ENCODE measurements at places on chromosomes 3 and 15. TPM values are rescaled to one million over a fixed set of nuclear protein-coding genes. Genes with fewer than 3 reads are reported as not detected.

DNA sequence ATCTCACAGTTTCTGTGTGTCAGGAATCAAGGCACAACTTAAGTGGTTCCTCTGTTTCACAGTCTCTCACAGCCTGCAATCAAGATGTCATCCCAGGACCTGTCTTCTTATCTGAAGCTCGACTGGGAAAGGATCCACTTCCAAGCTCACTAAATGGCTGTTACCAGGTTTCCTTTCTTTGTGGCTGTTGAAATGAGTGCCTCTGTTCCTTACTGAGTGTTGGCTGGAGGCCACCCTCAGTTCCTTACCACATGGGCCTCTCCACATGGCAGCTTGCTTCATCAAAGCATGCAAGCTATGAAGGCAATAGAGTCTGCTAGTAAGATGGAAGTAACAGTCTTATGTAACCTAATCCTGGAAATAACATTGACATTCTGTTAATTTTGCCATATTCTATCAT lies 174.0 kb downstream of the ERC2 start:
- DNase-seq = no peak

DNA sequence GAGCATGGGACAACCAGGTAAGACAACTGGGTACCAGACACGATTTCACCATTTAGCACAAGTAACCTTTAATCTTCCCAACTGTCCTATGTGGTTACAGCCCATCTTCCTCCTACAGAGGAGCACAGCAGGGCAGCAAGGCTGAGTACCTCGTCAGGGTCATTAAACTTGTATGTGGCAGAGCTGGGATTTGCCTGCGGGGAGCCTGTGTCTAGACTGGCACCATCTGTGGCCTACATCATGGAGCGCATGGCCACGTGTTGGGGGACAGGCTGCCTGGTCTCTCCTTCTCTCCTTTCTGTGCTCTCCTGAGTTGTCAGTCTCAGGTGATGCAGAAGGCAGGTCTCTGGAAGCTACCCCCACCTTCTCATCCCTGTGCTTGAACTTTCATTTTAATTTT lies 32.2 kb downstream of the GOLGA6A start:
- DNase-seq = no peak

DNA sequence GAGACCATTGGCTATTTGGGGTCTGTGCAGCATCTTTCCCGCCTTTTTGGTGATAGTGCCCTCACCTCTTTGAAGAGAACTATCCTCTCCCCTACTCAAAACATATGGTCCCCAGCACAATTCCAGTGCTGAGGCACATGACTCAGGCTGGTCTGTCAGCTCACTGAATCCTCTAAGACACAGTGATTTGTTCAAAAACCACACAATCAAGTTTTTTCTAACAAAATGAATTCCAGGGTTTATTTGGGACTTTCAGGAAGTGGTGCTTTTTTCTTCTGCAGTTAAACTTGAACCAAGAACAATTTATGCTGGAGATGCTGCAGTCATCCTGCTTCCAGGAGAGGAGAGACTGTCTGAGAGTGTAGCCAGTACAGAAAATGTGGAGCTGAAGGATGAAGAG lies 142.5 kb upstream of the LMCD1 start:
- no peak for DNase-seq

The CCR9 gene
- total RNA-seq = 7.4 TPM

- no peak for DNase-seq
Observed at GRCh38 chr3:159938714-159939113, 49.9 kb upstream of the IL12A start.

The GJD2 gene
- total RNA-seq = not detected

The SUSD5 gene
- total RNA-seq = not detected

The GOLGA8Q gene
- total RNA-seq = not detected

DNA sequence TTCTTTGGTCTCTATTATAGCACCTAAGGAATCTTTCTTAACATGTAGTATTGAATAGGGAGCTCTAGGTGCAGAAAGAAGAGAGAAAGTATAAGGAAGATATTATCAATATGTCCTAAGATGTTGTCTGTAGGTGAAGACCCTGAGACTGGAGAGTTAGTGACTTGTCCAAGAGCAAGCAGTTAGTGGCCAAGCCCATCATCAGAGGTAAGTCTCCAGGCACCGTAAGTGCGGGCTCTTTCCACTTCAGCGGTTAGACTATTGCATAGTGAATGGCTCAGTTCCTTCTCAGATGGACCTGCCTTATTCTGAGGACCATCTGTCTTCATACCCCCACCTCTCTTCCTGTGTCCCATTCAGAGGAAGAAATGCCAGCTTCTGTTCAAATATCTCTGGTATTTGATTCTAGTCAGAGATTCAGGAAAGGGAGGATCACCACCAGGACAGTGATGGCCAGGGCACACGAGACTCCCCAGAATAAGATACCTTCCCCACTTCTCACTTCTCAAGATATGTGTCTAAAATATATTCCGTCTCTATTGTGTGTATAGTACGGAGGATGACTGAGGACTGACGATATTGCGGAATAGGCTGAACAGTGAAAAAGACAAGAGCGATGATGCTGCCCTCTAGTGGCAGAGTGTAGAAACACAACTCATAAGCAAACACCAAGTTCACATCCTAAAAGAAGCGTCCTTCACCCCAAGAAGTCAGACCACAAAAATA lies 19.1 kb upstream of the ADGRG7 start:
- peak; percentile 50 for DNase-seq

GRCh38 chr15:64892847-64893403 lies 18.8 kb upstream of the ANKDD1A start:
- no peak for DNase-seq

The TXNRD3 gene
- 1.0 TPM for total RNA-seq

GRCh38 chr3:74443102-74443501 lies 171.4 kb downstream of the CNTN3 start:
- DNase-seq = no peak

DNA sequence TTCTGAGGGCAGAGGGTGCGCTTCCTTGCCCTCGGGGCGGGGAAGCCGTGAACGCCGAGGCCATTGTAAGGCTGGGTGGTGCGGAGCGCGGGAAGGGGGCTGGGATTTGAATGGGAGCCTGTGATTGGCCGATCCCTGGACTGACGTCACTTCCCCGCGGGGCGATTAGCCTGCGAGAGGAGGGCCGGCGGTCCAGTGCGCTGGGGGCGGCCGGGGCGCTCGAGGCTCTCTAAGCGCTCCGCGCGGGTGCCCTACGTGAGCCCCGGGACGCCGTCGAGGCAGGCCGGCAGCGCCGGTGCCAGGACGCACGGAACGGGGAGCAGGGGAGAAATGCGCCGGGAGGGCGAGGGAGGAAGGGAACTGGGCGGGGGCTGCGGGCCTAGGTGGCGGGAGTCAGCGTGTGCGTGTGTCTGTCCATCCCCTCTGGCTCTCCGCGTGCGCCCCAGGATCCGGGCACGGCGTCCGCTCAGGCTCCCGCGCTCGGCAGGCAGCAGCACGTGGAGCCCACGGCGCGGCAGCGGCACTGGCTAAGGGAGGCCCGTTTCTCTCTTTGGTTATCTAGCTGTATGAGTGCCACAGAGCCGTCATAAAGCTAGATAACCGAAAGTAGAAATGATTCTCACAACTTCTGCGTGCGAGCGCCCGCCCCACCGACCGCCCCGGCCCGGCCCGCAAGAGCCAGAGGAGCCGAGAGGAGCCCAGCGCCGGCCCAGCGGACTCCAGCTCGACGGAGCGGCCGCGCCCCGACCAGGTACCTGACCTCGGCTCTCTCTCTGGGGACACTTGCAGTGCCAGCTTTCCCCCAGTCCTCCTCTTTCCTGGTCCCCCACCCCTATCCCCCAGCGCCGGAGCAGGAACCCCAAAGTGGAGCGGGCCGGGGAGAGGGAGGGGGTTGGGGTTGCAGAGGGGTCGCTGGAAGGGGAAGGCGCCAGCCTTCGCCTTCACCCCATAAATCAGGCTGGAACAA lies 33.1 kb upstream of the POLG start:
- DNase-seq = no peak

The SEMA7A gene
- 2.3 TPM for total RNA-seq

GRCh38 chr3:170007031-170007663 lies 30.6 kb upstream of the GPR160 start:
- DNase-seq = no peak

DNA sequence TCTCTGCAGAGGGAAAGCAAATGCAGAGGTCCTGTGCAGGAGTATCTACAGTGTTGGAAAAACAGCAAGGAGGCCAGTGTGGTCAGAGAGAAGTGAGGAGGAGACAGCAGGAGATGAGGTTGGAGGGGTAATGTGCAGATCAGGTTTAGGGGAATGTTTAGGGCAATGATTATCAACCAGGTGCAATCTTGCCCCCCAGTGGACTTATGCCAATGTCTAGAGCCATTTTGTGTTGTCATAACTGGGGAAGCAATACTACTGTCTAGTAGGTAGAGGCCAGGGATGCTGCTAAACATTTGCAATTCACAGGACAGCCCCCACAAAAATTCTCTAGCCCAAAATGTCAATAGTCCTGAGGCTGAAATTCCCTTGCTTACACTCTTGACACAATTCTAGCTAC lies 13.1 kb downstream of the CCDC191 start:
- DNase-seq = no peak

DNA sequence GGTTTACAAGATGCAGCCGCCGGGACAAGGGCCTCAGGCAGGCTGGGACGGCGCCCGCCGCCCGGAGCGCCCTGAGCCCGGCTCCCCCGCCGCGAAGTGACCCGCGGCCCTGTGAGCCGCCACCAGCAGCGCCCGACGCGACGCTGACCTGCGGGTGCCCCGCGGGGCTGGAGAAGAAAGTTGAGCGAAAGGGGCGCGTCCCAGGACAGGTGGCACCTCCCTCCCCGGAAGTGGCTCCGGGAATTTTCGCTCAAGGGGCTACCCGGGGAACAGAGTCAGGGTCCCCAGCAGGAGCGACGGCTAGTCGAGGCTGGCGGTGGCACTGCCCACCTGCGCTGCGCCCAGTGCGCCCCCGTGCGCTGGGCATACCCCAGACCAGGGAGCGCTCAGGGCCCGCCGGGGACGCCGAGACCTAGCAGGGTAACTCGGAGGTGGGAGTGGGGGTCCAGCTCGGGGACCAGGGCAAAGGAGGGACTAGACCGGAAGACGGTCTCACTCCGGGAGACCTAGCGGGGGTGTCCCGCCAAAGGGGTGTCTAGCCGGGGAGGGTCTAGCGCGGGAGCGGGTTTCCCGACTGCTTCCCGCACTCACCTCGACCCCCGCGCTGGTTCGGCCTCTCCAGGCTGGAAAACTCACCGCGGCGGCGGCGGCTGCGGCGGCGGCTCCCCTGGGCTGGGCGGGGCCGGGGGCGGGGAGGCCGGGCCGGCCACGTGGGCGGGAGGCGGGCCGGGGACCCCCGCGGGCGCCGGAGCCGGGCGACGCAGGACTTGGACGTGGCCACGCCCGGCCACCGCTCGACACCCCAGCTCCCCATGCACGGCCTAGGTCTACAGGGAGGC lies 18.4 kb downstream of the SPATA12 start:
- peak; percentile 7 for DNase-seq

GRCh38 chr15:47718497-47719437 lies 1.5 kb downstream of the SEMA6D start:
- DNase-seq = no peak

DNA sequence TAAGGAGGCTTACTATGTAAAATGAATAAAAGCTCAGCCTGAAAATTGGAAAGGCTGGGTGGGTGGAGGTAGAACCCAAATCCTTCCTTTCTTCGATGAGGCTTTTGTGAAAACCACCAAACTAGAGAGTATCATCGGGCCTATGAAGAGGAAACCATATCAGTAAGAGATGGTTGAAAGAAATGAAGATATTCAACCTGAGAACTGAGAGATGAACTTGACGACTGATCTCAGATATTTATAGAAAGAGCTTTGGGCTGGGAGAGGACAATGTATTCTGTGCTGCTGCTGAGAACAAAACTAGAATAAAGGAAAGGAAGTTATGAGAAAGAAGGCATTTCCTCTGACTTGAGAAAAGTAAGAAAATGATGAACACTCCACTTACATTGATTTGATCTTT lies 236.6 kb downstream of the KCNH8 start:
- DNase-seq = no peak

DNA sequence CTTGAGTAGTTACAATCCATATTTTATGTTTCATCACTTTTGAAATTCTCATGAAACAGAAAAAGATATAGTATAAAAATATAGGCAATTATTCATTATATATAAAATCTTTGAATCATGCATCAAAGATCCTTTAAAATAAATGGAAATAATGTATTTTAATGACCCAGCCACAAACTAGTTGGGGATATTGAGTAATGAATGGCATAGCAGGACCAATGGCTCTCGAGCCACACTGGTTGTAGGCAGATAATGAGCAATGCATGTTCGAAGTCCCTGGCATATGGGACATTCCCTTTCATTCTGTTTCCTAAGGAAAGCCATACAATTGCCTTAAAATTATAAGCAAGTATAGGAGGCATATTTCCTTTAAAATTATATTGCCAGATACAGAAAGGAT lies 107.4 kb upstream of the IL12A start:
- no peak for DNase-seq

DNA sequence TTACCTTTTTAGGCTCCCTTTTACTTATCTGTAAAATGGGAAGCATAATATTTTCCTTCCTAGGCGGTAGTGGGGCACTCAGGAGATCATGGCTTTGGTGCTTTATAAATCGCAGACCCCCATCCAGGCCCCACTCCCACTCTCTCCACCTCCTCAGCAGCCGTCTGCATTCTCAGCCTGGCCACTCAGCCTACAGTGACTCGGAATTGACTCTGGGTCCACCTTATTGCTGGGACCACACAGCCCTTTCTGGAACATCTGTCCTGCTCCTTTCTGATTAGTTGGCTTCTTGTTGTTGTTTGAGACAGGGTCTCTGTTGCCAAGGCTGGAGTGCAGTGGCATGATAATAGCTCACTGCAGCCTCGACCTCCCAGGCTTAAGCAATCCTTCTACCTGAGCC lies 76.5 kb downstream of the RPLP1 start:
- DNase-seq = no peak

DNA sequence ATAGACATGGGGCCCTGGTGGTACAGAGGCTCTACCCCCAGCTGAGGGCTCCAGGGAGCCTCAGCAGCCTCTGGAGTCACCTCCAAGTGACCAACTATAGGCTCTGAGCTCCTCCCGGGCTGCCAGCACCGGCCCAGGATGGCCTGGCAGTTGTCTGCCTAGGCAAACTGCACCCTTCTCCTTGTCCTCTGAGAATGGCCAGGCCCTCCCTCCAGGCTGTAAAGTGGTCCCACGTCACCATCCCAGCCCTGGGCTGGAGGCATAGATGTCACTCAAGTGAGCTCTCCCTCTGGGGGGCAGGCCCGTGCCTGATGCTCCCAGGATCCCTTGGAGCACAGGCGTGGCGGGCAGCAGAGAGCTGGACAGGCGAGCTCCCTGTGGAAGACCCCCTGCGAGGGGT lies 120.1 kb downstream of the SEC22A start:
- no peak for DNase-seq

- no peak for DNase-seq
Observed at GRCh38 chr3:170321321-170322034, 36.0 kb upstream of the SKIL start.

- no peak for DNase-seq
Observed at GRCh38 chr3:123769356-123769743, 114.8 kb downstream of the MYLK start.

The PLSCR2 gene
- total RNA-seq = not detected

DNA sequence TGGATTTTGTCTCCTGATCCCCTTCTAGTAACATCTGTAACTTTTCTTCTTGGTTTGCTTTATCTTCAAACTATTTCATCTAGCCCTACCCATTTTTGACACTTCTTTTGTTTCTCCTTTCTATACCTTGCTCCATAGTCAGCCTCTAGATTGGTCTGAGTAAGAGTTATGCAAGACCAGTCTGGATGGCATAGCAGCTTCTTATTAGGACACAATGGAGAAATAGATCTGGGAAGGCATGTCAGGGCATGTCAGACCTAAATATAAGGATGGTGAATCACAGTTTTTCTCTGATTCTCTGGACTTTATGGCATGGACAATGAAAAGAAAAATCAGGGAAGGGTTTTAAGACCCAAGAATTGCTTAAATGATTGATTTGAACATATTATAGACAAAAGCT lies 452.5 kb downstream of the RAP2B start:
- no peak for DNase-seq

The GPR27 gene
- total RNA-seq = 0.84 TPM

GRCh38 chr3:129601713-129602112 lies 4.8 kb downstream of the PLXND1 start:
- DNase-seq = no peak
